Fibroblast of skin of scalp (primary cell): ENCODE measurements at places on chromosomes 16 and 17.

- no peak for DNase-seq
These were observed 12.5 kb downstream of the DCAKD start for GRCh38 chr17:45038728-45039634.

GRCh38 chr16:73427164-73427563 is 379.2 kb upstream of the ZFHX3 start:
- no peak for DNase-seq

- no peak for DNase-seq
These were observed 89.5 kb upstream of the TOB1 start for GRCh38 chr17:50955667-50956120.

- no peak for DNase-seq
These were observed 113.7 kb downstream of the USP32 start for GRCh38 chr17:60278237-60278636.

- no peak for DNase-seq
These were observed 35.8 kb upstream of the IL34 start for GRCh38 chr16:70610273-70611223.

GRCh38 chr17:43745541-43745940 is 13.1 kb downstream of the SOST start:
- DNase-seq = no peak

- DNase-seq = no peak
These were observed 31.5 kb downstream of the TADA2A start for GRCh38 chr17:37438141-37438540.
